Activated naive CD8-positive, alpha-beta T cell treated with anti-CD3 and anti-CD28 coated beads, Interleukin-2, amount 50 U/mL, for 16 hours (primary cell): ENCODE measurements at places on chromosomes 6 and 20.

- no peak for DNase-seq
These were observed 472.3 kb downstream of the CDH26 start for GRCh38 chr20:60430516-60431001.

DNA sequence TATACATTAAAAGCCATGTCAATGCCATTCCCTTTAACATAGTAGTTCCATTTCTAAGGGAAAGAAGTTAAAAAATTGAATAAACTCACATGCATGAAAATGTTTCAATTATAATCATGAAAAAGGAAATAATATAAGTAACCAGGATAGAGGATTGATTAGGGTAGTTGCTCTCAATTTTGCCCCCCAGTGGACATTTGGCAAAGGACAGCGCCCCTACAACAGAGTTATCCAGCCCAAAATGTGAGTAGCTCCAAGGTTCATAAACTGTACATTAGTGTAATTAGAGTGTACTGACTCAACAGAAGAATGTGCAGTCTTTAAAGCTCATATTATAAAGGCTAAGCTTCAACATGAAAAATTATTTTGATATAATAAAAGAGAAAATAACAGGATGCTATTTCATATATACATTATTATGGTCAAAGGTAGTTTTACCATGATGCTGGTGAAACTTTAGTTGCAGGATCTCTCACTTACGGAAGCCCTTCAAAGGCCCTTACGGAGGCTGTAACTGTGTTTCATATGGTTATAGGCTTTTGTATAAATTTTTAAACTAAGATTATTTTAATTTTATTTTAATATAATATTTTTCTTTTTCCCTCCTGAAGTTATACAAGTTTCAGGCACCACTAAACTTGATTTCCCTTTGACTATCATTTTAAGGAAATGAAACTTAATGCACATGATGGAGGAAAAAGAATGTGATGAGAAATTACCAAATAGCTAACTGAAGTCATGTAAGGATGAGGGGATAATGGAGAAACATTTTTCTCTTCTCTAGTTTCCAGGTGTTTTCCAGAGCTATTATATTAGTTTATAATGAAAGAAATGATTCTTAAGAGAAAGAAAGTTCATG, 403.6 kb downstream of the PLCB1 start:
- no peak for DNase-seq

GRCh38 chr6:144320741-144321140, 35.6 kb downstream of the UTRN start:
- no peak for DNase-seq

GRCh38 chr6:122956376-122956775, 39.7 kb upstream of the CLVS2 start:
- no peak for DNase-seq

DNA sequence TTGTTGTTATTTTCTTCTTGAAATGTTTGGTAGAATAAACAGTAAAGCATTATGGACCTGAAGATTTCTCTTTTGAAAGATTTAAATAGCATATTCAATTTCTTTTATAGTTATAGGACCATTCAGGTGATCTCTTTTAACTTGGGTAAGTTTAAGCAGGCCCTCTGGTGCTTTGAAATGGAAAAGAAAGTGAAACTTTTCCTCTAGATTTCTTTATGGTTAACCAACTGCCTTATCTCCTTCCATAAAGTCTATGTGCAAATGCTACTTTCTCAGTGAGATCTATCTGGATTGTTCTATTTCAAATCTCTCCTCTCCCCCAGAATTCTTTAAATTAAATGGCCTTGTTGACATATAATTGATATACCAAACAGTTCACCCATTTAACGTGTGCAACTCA, 54.0 kb downstream of the PHACTR2 start:
- DNase-seq: no peak

- DNase-seq: no peak
These were observed 562.9 kb upstream of the CHD6 start for GRCh38 chr20:42181064-42181463.

GRCh38 chr6:56048601-56049000, 173.2 kb upstream of the BMP5 start:
- DNase-seq: no peak

- DNase-seq: no peak
These were observed 56.9 kb downstream of the PDE10A start for GRCh38 chr6:165605901-165606739.

DNA sequence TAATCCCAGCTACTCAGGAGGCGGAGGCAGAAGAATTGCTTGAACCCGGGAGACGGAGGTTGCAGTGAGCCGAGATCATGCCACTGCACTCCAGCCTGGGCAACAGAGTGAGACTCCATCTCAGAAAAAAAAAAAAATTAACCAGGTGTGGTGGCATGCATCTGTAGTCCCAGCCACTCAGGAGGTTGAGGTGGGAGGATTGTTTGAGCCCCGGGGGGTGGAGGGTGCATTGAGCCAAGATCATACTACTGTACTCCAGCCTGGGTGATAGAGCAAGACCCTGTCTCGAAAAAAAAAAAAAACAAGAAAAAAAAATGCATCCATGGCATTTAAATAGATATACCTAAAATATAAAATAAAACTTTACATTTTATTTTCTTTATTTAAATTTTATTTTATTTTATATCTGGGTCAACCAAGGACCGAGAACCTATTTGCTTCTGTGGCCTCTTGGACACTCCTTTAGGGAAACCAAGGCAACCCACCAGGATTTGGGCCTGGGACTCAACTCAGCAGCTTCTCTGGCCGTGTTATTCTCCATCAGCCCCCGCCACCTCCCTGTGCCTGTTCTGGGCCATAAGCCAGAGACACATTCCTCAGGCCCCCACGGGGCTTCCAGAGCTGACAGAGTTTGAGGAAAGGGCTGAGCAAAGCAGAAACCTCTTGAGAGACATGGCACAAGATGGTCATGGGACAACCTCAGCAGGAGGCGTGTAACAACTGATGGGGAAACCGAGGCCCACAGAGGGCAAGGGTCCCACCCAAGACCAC, 6.2 kb downstream of the SNTA1 start:
- DNase-seq: no peak
